ENCODE measurements at places on chromosomes 7 and 10.

- DNase-seq = no peak
Measured at GRCh38 chr10:28391283-28391682, 88.4 kb upstream of the MPP7 start.

GRCh38 chr7:36214608-36215456, 61.8 kb downstream of the EEPD1 start:
- peak; percentile 72 for DNase-seq

- DNase-seq = no peak
Measured at GRCh38 chr7:101677391-101677790, 48.3 kb upstream of the MYL10 start.

DNA sequence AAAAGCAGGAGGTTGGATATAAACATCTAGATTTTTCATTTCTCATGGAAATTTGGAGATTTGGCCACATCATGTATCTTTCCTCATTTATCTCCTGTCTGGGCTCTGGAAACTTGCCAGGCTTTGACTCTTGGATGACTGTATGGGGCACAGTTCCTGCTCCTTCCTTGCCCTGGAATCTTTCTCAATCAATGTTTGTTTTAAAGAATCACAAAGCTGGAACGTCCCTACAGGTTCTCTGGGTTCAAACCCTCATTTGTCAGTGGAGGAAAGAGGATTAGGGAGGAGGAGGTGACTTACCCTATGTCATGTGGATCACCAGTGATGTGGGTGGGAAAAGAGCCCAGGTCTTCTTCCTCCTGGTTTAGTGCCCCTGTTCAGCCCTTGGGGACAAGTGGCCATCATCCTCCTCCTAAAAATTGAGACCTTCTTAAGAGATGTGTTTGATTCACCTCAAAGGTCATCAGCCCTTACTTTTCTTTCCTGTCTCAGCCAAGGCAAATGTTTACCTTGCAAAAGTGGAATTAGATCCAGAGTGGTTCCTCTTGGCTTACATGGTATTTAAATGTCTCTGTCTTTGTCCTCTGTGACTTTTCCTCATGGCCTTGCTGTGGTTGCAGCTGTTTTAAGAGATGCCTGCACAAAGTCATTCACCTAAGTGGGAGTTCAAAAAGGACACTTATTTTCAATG, 38.8 kb upstream of the PDZD8 start:
- no peak for DNase-seq

- DNase-seq = no peak
Measured at GRCh38 chr7:18508443-18509427, 13.2 kb downstream of the HDAC9 start.

DNA sequence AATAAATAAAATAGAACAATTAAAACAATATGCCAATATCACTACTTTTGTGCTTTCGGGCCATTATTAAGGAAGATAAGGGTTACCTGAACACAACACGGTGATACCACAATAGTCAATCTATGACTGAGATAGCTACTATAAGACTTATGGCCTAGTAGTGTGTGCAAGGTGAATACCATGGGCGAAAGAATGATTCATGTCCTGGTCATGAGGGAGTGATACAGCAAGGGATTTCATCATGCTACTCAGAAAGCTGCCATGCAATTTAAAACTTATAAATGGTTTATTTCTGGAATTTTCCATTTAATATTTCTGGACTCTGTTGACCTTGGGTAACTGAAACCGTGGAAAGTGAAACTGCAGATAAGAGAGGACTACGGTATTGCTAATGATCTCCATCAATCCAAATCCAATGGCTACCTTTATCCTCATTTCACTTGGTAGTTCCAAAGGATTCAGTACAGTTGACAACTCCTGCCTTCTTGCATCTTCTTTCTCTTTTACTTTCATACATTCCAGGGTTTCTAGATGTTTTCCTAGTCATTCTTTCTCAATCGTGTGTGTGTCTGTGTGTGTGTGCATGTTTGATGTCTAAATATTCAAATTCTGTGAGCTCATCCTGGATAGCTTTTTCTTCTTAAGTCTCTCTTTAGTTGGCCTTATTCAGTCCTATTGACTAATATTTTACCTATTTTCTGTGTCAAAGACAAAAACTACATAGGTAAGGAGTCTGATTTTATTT, 100.5 kb upstream of the MAGI2 start:
- DNase-seq = no peak

DNA sequence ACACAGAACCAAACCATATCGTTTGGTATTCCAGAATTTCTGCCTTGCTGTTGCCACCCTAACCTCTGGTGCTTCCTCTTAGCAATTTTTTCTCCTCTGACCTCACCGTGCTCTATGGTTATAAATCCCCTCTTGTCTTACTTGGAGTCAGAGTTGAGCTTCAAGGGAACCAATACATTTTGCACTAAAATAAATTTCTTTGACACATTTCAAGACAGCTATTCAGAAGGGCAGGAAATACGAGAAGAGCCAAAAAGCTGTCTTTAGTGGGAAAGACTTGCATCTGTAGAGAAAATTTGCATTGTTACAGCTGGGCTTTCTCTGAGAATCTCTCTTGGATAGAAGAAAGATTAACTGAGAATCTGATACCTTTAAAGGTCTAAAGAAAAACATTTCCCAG, 14.5 kb upstream of the AKR1C2 start:
- DNase-seq = no peak

GRCh38 chr10:1173091-1173490, 116.9 kb downstream of the WDR37 start:
- DNase-seq = no peak

DNA sequence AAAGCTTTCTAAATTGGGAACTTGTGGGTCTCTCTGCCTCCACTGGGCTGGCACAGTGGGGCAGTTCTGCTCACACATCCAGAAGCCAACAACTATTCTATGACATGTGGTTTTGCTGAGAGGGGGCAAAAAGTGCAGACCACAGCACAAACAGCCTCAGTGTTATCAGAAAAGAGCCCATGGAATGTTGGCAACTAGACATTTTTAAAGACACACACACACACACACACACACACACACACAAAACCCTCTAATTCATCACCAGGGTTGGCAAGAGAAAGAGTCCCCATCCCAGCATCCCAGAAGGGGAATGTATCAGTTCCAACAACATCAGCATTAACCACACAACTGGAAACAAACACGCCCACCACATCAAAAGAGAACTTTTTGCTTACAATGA, 117.1 kb downstream of the FGFR2 start:
- DNase-seq = peak; percentile 56

DNA sequence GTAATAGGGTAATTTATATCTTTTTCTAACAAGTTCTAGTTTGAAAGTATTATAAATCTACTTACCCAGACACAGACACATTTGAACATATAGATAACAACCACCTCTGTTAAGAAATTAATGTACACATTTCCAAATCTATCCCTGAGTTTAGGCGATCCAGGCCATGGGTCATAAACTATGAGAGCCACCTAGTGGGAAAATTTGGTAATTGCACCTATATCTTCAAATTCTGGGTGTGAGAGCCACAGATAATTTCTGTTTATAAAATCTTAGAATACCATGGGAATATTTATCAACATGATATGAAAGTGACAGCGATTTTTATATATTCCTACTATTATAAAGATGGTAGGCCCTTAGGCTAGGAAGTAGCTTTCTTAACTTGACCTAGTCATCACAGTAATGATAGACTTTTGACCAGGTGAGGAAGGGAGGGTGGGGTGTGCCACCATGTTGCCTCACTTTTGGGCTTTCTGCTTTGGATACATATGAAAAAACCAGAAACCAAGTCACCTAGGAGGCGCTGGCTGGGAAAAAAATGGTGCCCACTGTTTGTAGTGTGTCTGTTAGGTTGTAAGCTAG, 8.0 kb upstream of the EPHA1 start:
- no peak for DNase-seq

GRCh38 chr10:125559210-125559609, 123.8 kb downstream of the TEX36 start:
- no peak for DNase-seq

DNA sequence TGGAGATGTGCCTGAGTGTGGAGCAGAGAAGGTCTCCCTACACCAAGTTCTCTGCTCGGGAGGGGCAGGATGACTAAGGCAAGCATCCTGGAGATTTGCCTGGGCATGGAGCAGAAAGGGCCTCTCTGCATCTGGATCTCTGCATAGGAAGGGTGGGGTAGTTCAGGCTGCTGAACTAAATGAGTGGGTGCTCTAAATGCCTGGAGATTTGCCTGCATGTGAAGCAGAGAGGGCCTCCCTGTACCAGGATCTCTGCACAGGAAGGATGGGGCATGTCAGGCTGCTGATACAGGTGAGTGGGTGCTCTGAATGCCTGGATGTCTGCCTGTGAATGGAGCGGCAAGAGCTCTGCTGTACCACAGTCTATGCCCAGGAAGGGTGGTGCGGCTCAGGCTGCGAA, 680.7 kb downstream of the SUGCT start:
- no peak for DNase-seq

DNA sequence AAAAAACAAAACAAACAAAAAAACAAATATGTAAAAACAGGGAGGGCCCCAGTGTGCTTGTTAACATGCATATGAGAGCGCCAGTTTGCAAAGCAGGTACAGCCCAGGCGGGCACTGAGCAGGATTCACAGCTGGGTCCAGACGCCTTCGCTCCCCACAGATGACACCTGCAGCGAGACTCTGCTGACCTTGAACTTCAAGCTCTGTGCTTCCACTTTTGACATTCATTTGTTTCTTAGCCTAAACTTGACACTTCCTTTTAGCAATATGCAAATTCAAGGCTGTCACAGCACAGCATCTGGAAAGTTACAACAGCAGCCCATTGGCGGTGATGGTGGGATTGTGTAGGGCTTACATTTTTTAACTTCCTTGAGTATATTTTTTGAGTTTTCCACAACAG, 88.8 kb upstream of the TNS3 start:
- no peak for DNase-seq

DNA sequence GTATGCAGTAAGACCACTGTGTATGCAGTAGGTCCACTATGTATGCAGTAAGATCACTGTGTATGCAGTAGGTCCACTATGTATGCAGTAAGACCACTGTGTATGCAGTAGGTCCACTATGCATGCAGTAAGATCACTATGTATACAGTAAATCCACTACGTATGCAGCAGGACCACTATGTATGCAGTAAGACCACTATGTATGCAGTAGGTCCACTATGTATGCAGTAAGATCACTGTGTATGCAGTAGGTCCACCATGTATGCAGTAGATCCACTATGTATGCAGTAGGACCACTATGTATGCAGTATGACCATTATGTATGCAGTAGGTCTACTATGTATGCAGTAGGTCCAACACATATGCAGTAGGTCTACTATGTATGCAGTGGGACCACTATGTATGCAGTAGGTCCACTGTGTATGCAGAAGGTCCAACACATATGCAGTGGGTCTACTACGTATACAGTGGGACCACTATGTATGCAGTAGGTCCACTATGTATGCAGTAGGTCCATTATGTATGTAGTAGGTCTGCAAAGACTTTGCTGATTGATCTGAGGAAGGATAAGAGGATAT, 313.6 kb downstream of the ADARB2 start:
- DNase-seq = no peak

DNA sequence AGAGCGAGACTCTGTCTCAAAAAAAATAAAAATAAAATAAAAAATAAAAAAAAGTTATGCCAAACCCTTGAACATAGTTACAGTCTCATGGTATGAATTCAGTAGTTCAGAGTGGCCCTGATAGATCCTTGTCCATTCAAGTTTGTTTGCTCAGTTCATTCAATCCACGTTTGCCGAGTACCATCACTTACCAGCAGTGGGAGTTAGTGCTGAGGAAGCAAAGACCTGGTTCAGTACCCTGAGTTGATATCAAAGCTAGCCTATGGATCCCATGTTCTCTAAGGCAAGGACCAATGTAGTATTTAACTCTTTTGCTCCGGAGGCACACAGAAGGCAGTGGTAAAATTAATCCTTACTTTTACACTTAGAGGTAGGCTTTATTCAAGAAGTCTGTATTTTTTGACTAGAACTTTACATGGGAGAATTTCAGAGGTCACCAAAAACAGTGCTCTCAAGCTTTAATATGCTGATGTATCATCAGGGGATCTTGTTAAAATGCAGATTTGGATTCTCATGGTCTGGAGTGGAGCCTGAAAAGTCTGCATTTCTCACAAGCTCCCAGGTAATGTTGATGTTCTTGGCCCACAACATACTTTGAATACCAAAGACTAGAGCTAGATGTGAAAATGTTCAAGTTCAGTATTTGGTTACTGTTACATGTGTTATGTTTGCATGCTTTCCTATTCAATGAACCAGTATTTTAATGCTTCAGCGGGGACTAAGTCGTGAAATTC, 38.1 kb upstream of the HBP1 start:
- DNase-seq = no peak

DNA sequence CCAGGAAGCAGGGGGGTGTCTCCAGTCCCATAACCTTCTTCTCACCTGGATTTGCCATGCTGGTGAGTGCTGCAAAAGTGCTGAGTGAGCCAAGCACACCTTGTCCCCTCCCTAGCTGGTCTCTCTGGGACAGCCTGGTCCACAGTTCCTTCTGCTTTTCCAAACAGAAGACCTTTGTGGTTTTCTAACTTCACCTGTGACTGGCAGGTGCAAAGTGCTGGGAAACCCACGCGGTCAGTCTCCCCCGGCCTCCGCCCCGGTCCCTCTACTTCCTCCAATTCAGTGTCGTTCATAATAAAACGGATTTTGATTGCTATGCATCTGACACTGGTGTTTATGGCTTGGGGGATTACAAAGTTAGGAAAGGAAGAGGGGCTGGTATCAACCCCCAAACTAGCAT, 37.1 kb downstream of the RBAK start:
- no peak for DNase-seq

DNA sequence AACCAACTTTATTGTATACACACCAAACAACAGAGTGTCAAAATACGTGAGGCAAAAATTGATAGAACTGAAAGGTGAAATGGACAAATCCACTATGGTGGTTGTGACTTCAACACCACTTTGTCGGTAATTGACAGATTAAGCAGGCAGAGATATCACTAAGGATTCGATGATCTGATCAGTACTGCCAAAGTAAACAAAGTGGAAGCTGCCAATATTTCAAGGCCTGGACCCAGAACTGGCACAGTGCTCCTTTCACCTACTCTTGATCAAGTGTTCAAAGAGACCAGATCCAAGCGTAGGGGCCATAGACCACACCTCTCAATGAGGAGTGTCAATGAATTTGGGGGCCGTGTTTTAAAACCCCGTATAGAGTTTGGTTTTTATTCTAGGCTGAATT, 167.0 kb downstream of the CDK14 start:
- no peak for DNase-seq

GRCh38 chr10:71763352-71764127, 9.8 kb downstream of the VSIR start:
- DNase-seq = no peak

- DNase-seq = no peak
Measured at GRCh38 chr7:727104-727805, at the start of gene PRKAR1B. Gene PRKAR1B (minus strand): TSS chr7:727281. CDS start chr7:711505, 15,776 bp downstream.

GRCh38 chr10:74293686-74294371, 142.8 kb downstream of the ADK start:
- DNase-seq = no peak

- DNase-seq = no peak
Measured at GRCh38 chr10:122659651-122660050, 40.0 kb downstream of the C10orf120 start.

DNA sequence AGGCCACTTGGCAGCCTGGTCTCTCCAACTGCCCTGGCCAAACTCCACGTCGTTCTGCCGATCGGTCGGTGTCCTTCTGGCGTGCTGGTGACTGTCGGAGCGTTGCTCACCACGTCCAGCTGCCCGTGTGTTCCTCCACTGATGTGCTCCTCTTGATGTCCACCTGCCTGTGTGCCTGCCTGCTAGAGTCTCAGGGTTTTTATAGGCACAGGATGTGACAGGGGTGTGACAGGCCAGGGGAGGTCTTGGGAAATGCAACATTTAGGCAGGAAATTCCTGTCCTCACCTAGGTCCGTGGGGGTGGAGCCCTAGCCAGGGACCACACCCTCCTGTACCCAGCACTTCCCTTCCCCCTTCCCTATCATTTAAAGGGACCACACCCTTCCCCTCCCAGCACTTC, 25.2 kb upstream of the CFAP46 start:
- peak; percentile 4 for DNase-seq
